Spinal cord (tissue), 10 donors: ENCODE measurements at places on chromosomes 4 and X. TPM values are rescaled to one million over a fixed set of nuclear protein-coding genes. Genes with fewer than 3 reads are reported as not detected.

DNA sequence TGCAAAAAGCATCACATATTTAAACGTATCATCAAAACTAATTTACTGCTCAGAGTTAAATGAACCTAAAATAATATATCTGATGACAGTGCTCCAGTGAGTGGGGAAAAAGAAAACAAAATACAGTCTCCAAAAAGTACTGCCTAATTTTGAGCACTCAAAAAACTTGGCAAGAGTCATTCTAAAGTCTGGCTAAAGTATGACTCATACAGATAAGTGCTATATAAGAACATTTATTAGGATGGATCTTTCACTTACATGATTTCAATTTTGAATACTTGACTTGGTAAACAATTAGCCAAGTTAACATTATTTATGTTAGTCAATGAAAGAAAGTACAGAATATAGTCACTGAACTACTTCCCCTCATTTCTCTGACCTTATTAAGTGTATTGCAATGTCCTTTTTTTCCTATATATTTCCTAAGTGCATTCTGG, 27.2 kb downstream of the FBXO8 start:
- DNase-seq: no peak

Gene CSAG2
- polyA plus RNA-seq: not detected

DNA sequence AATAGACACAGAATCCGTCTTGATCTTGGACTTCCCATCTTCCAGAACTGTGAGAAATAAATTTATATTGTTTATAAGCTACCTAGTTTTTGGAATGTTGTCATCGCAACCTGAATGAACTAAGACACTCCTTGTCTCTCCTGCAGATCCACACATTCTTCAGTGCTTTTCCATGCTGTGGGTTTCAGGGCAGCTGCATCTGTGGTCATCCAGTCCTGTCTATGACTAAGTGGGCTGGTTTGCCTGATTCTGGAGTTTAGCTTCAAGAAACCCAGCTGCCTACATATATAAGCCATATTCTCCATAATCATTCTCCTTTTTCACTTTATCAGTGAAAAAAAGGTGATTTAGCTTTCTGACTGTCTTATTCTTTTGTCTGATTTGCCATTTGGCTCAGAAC, 170.3 kb upstream of the KIT start:
- no peak for DNase-seq

- no peak for DNase-seq
Observed at GRCh38 chr4:81688085-81688484, 216.4 kb upstream of the RASGEF1B start.

DNA sequence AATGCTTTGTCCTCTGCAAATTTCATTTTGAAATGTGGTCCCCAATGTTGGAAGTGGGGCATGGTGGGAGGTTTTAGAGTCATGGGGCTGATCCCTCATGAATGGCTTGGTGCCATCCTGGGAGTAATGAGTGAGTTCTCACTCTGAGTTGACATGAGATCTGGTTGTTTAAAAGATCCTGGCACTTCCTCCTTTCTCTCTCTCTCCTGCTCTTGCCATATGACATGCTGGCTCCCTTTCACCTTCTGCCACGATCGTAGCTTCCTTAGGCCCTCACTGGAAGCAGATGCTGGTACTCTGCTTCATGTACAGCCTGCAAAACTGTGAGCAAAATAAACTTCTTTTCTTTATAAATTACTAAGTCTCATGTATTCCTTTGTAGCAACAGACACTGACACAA, 262.0 kb downstream of the IL15 start:
- no peak for DNase-seq
